ENCODE measurements at places on chromosomes 7 and 10.

GRCh38 chr7:111893190-111893589 is 313.0 kb downstream of the DOCK4 start:
- DNase-seq: no peak

GRCh38 chr10:43963379-43963778 is 314.7 kb upstream of the ZNF32 start:
- no peak for DNase-seq

DNA sequence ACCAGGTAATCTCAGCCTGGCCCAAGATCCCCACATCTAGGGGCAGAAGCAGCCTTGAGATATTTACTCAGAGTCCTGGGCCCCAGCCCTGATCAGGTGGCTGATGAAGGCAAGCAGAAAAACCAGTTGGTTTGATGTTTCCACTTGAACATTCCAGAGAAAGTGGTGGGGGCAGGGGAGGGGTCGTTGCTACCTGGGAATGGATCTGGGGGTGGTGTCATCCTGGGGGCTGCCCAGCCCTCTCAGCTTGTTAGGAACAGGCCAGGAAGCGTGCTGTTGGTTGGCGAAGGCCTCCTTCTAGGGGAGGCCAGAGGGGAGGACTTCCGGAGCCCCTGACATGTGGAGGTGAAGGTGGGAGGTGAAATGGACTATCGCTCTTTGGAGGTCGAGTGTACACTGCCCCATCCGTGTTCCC is 3.7 kb upstream of the ABHD11 start:
- DNase-seq: no peak

- DNase-seq: no peak
Observed at GRCh38 chr10:44576702-44577191, 191.8 kb upstream of the CXCL12 start.

DNA sequence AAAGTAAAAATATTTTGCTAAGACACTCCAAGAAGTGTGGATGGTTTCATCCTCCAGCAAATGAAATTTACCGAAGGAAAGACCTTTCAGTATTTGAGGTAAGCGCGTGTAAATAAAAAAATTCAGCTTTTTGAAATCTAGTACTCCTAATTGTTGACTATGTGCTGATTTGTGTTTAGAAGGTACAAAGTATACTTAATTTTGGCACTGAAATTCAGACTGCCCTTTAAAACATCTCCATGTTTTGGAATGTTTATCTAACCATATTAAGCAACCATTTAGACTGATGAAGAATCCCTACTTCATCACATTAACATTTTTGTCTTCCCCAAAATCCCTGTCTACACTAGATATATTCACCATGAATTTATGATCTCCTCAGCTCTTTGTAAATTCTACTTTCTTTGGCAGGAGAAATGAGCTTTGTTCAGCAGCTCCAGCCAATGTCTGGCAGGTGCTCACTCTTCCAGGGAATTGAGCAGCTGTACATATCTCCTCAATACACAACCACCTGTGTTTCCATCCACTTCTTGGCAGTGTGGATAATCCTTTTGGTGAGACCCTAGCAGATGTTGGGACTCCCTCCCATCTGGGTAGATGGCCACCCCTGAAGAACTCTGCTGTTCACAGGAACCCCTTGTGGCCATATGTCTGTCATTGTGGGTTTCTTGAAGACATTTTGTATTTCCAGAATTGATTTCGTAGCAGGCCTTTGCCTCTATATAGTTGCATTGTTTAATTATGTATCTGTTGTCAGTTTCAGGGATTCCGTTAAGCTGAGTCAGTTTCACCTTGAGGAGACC is 129.4 kb upstream of the SAMD8 start:
- no peak for DNase-seq

GRCh38 chr10:2300231-2300630 is 562.9 kb upstream of the ADARB2 start:
- DNase-seq: no peak

- DNase-seq: no peak
Observed at GRCh38 chr7:155356323-155357105, 58.8 kb downstream of the INSIG1 start.

Data from stimulated activated CD4-positive, alpha-beta T cell treated with anti-CD3 and anti-CD28 coated beads, Interleukin-4, amount 100 ng/mL, for 24 hours (primary cell).